ENCODE measurements at places on chromosomes 1 and 21. TPM values are rescaled to one million over a fixed set of nuclear protein-coding genes. Genes with fewer than 3 reads are reported as not detected.
A peak's percentile ranks its signal among the peaks of the same experiment; 100 is the strongest.

DNA sequence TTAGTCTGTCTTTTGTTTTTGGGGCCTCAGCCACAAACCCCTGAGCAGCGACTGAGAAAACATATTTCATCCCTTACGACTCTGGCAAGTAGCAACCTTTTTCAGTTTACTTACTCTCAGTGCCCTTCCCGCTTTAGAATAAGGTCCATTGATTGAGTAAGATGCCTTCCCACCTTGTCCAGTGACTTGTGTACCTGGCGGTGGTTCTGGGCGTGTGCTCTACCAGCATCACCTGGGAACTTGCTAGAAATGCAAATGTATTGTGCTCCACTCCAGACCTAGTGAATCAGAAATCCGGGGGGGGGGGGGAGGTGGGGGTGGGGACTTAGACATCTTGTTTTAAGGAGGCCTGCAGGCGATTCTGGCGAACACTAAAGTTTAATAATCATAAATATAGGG, 72.1 kb downstream of the S1PR1 start:
- no peaks in the 10 kb centered on the region for H3K4me1 ChIP-seq
- H3K4me3 ChIP-seq, result peak overlapping the region; percentile 21
- no peaks in the 10 kb centered on the region for H3K36me3 ChIP-seq
- no peak overlapping the region for H3K27ac ChIP-seq
- no peak for DNase-seq

DNA sequence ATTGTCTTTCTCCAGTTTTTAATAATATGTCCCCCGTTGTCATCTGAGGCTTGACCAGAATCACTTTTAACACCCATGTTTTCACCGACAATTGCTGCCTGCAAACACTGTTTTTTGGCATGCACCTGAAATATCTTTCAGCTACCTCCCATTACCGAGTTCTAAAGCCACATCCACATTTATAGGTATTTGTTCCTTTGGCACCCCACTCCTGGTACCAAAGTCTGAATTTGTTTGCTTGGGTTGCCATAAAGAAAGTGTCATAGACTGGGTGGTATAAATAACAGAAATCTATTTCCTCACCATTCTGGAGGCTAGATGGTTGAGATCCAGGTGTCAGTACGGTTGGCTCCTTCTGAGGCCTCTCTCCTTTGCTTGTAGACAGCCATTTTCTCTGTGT, 94.2 kb downstream of the OBSCN start:
- H3K4me3 ChIP-seq, result no peak overlapping the region
- DNase-seq, result no peak
- no peaks in the 10 kb centered on the region for H3K36me3 ChIP-seq
- H3K27me3 ChIP-seq, result no peaks in the 10 kb centered on the region

Gene HAO2
- total RNA-seq, result 0.90 TPM

Gene DNAJC28
- total RNA-seq, result not detected

GRCh38 chr1:205600085-205600484, 31.7 kb downstream of the ELK4 start:
- no peak for DNase-seq
- H3K4me3 ChIP-seq, result no peak overlapping the region
- H3K36me3 ChIP-seq, result no peaks in the 10 kb centered on the region
- H3K27me3 ChIP-seq, result no peaks in the 10 kb centered on the region

Gene RYR2
- total RNA-seq, result 8.1 TPM

- H3K27ac ChIP-seq, result no peak overlapping the region
- no peaks in the 10 kb centered on the region for H3K27me3 ChIP-seq
- H3K4me3 ChIP-seq, result no peak overlapping the region
- H3K36me3 ChIP-seq, result no peaks in the 10 kb centered on the region
These were observed 2.0 kb downstream of the GRHL3 start for GRCh38 chr1:24321126-24321525.

- H3K4me1 ChIP-seq, result no peaks in the 10 kb centered on the region
- H3K27ac ChIP-seq, result peak overlapping the region; percentile 77
- no peaks in the 10 kb centered on the region for H3K27me3 ChIP-seq
- H3K4me3 ChIP-seq, result peak overlapping the region; percentile 83
These were observed 532 bp downstream of the ERO1B start for GRCh38 chr1:236281198-236281653.

GRCh38 chr1:30283199-30283962, 440.0 kb downstream of the MATN1 start:
- no peak for DNase-seq
- H3K36me3 ChIP-seq, result no peaks in the 10 kb centered on the region
- no peak overlapping the region for H3K4me3 ChIP-seq
- H3K27ac ChIP-seq, result no peak overlapping the region

- no peak for DNase-seq
- no peaks in the 10 kb centered on the region for H3K27me3 ChIP-seq
- no peak overlapping the region for H3K27ac ChIP-seq
- H3K4me3 ChIP-seq, result no peak overlapping the region
- H3K4me1 ChIP-seq, result no peaks in the 10 kb centered on the region
- H3K36me3 ChIP-seq, result no peaks in the 10 kb centered on the region
These were observed 18.2 kb downstream of the KIF1B start for GRCh38 chr1:10228528-10228927.

Gene RASAL2
- total RNA-seq, result 10.0 TPM

Gene KRTAP11-1
- not detected for total RNA-seq

Gene DNAJC6
- 3.1 TPM for total RNA-seq

Gene MRPL39
- 55.1 TPM for total RNA-seq

Gene CRP
- total RNA-seq, result not detected

GRCh38 chr1:11339346-11340232, 66.6 kb downstream of the UBIAD1 start:
- H3K4me3 ChIP-seq, result no peak overlapping the region
- H3K27me3 ChIP-seq, result no peaks in the 10 kb centered on the region
- DNase-seq, result no peak
- no peaks in the 10 kb centered on the region for H3K4me1 ChIP-seq
- H3K36me3 ChIP-seq, result no peaks in the 10 kb centered on the region

Gene AADACL3
- not detected for total RNA-seq

GRCh38 chr1:110390692-110391245, at the start of gene SLC16A4:
Gene SLC16A4 (minus strand): TSS chr1:110391026. CDS start chr1:110389323, 1,703 bp downstream.
- no peaks in the 10 kb centered on the region for H3K36me3 ChIP-seq
- no peak for DNase-seq
- H3K4me3 ChIP-seq, result no peak within 1 kb of the TSS
- no peaks in the 10 kb centered on the region for H3K4me1 ChIP-seq

DNA sequence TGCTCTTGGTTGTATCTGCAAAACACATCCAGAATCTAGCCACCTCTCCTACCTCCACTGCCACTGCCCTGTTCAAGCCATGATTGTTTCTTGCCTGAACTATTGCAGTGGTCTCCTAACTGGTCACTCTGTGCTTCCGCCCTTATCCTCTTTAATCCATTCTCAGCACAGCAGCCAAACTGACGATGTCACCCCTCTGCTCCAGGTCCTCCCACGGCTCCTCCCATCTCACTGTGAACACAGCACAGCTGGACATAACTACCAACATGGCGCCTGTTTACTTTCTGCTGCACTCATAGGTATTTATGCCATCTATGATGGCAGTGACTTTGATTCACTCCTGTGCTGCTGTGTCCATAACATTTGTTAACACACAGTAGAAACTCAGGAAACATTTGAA, 406.7 kb downstream of the DISC1 start:
- H3K4me3 ChIP-seq, result no peak overlapping the region
- H3K4me1 ChIP-seq, result no peaks in the 10 kb centered on the region
- no peaks in the 10 kb centered on the region for H3K27me3 ChIP-seq
- H3K36me3 ChIP-seq, result no peaks in the 10 kb centered on the region
- DNase-seq, result no peak
- H3K27ac ChIP-seq, result no peak overlapping the region

GRCh38 chr1:118934706-118935105, 53.4 kb downstream of the TBX15 start:
- no peaks in the 10 kb centered on the region for H3K4me1 ChIP-seq
- H3K27me3 ChIP-seq, result no peaks in the 10 kb centered on the region

DNA sequence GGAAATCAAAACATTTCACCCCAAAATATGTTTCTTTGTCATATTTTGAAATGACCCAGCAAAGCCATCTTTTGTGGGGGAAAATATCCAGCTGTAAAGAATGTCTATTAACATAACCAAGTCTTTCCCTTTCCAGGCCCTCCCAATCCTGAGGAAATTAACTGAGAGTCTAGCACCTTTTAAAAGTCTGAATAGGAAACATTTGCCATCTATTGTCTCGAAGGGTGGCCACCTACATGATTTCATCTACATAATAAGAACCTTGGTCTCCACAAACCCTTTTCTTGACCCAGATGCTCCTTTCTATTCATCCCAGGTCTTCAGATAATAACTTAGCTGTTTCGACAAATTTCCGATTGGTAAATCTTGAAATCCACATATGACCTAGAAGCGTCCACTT, 5.4 kb upstream of the MT1HL1 start:
- DNase-seq, result no peak
- no peak overlapping the region for H3K27ac ChIP-seq

DNA sequence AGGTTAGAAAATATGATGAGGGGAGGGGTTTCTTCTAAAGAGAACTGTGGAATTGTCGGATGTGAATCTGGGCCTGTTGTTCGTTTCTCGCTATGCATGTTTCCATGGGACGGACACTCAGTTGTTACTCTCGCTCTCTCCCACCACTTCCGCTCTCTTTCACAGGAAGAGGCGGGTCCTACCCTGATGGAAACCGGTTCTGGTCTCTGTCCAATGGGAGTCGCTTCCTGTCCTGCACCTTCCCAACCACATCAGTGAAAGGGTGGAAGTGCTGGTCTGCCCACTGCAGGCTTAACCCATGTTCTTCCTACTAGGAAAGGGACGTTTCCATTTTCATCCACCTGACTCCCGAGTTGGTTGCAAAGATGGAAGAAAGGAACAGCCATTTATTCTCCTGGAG, 119.4 kb downstream of the KCNJ15 start:
- H3K4me3 ChIP-seq, result no peak overlapping the region
- H3K27me3 ChIP-seq, result no peaks in the 10 kb centered on the region
- DNase-seq, result no peak
- H3K27ac ChIP-seq, result no peak overlapping the region
- H3K36me3 ChIP-seq, result no peaks in the 10 kb centered on the region
- H3K4me1 ChIP-seq, result no peaks in the 10 kb centered on the region

- H3K4me3 ChIP-seq, result no peak overlapping the region
- H3K27ac ChIP-seq, result no peak overlapping the region
- no peak for DNase-seq
- no peaks in the 10 kb centered on the region for H3K4me1 ChIP-seq
- H3K27me3 ChIP-seq, result no peaks in the 10 kb centered on the region
- H3K36me3 ChIP-seq, result no peaks in the 10 kb centered on the region
These were observed 20.6 kb downstream of the PGBD2 start for GRCh38 chr1:248926401-248927182.

- no peaks in the 10 kb centered on the region for H3K4me1 ChIP-seq
- H3K4me3 ChIP-seq, result no peak overlapping the region
- no peaks in the 10 kb centered on the region for H3K27me3 ChIP-seq
- DNase-seq, result peak; percentile 26
These were observed 57.0 kb downstream of the HIVEP3 start for GRCh38 chr1:41861535-41862383.

DNA sequence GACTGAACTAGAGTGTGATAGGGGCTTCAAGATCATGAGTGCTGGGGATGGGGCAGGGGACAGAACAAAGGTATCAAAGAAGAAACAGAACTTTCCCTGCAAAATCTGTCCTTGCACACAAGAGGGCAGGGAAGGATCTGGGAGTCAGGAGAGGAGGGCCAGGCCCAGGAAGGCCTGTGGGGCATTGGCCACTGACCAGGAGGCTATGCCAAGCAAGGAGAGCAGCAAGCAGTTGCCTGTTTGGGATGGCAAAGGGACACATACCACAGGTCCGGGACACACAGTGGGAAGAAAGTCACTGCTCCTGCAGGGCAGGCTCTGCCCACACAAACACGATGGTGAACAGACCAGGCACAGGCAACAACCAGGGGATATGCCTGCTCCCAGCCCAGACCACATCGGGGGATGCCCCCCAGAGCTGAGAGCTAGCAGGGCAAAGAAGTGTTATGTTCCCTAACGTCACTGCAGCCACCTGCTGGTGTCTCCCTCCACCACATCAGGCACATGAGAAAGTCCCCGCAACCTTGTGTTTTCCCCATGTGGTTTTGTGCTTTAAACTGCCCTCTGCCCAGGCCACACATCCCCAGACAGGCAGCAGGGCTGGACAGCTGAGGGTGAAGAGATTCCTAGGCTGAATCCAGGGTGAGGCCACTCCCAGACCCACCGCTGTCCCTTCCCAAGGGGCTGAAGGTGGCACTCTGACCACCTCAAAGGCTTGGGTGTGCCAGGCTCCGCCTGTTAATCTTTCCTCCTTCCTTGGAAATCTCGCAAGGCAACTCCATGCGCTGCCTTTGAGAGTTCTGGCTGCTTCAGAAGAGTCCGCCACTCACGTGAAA, 53.6 kb downstream of the KIF21B start:
- no peaks in the 10 kb centered on the region for H3K36me3 ChIP-seq
- no peak overlapping the region for H3K4me3 ChIP-seq
- no peaks in the 10 kb centered on the region for H3K4me1 ChIP-seq
- H3K27ac ChIP-seq, result no peak overlapping the region

DNA sequence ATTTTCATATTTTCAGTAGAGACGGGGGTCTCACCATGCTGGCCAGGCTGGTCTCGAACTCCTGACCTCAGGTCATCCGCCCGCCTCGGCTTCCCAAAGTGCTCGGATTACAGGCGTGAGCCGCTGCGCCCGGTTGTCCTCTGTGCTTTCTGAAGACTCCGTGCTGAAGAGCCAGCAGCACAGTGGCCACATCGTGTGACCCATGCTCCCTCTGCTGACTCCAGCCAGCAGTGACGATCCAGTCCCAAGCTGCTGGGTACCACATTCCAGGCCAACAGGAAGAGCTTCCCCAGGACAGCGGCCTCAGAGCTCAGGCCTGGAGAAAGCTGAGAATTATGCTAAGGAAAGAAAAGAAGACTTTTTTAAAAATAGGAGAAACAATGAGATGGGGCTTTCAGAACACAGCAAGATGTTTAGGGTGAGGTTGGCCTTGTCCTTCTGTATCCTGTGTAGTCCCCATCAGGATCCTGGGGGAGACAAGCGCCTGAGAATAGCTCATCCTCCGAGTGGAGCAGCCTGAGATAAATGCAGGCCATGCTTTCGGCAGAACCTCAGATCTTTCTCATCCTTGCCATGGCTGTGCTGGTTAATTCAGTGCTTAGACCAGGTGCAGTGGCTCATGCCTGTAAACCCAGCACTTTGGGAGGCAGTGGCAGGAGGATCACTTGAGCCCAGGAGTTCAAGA, 207.1 kb downstream of the SLC35F3 start:
- no peaks in the 10 kb centered on the region for H3K27me3 ChIP-seq
- H3K4me3 ChIP-seq, result no peak overlapping the region
- DNase-seq, result no peak
- H3K27ac ChIP-seq, result no peak overlapping the region
- no peaks in the 10 kb centered on the region for H3K36me3 ChIP-seq

DNA sequence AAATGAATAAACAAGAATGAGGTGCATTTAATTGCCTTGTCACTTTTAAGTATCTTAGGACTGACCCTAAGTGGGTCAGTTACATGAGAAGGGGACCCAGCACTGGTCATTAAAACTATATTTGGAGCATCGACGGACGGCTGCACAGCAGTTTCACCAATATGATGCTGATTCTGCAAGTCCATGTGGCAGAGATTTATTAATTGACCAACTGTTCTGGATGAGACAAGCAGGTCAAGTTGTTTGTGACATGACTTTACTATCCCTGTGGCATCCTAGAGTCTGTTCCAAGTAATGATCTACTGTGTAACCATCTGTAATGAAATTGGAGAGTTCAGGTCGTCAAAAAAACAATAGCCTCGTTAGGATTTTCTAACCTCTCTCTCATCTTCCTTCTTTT, 9.5 kb downstream of the AMPD1 start:
- H3K27ac ChIP-seq, result no peak overlapping the region
- no peaks in the 10 kb centered on the region for H3K36me3 ChIP-seq
- no peak overlapping the region for H3K4me3 ChIP-seq
- no peaks in the 10 kb centered on the region for H3K4me1 ChIP-seq

Gene SH2D1B
- not detected for total RNA-seq

Gene KRTAP15-1
- not detected for total RNA-seq

GRCh38 chr1:155005076-155006011, 2.7 kb downstream of the ZBTB7B start:
- peak overlapping the region; percentile 93 for H3K27ac ChIP-seq
- H3K27me3 ChIP-seq, result no peaks in the 10 kb centered on the region
- peak; percentile 45 for DNase-seq
- H3K4me1 ChIP-seq, result no peaks in the 10 kb centered on the region
- no peak overlapping the region for H3K4me3 ChIP-seq

Measured in uterus (tissue), 4 donors.